Karpas-422 (cell line): ENCODE measurements at places on chromosomes 5 and 9. TPM values are rescaled to one million over a fixed set of nuclear protein-coding genes. Genes with fewer than 3 reads are reported as not detected.

DNA sequence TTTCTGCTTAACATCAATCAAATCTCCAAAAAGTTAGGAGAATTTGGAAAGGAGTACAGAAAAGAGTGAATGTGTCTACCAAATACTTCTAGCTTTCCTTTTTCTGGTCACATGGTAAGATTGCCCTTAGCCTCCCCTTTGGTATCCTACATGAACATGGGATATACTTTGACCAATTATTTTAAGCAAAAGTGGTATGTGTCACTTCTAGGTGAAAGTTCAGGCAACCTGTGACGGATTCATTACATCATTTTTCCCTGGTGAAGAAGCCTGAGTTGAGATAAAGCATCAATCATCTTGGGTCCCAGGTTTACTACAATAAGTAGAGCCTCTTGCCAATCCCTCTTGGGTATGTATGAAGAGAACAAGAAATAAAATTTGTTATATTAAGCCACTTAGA, 419.2 kb downstream of the PDE4D start:
- H3K4me3 ChIP-seq = no peak overlapping the region
- H3K4me1 ChIP-seq = no peaks in the 10 kb centered on the region
- no peak for DNase-seq
- H3K36me3 ChIP-seq = no peaks in the 10 kb centered on the region
- H3K27ac ChIP-seq = no peak overlapping the region
- H3K27me3 ChIP-seq = no peaks in the 10 kb centered on the region

DNA sequence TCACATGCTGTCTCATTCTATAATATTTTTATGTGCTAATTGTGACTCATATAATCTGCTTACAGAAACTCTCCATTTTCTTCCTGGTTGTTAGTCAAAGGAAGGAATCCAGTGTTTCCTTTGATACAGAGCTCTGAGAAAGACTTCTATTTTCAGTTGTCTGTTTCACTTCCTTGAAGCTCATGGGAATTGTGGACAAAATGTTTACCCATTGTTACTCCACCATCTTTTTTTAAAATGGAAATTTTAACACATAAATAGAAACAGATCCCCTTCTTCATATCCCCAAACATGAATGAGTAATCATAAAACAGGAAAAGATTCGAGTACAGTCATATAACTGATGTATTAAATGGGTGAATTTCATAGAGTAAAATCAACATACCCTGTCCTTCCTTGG, 42.0 kb upstream of the KCNN2 start:
- H3K27ac ChIP-seq = no peak overlapping the region
- H3K27me3 ChIP-seq = no peaks in the 10 kb centered on the region
- no peaks in the 10 kb centered on the region for H3K4me1 ChIP-seq
- DNase-seq = no peak
- no peaks in the 10 kb centered on the region for H3K36me3 ChIP-seq

DNA sequence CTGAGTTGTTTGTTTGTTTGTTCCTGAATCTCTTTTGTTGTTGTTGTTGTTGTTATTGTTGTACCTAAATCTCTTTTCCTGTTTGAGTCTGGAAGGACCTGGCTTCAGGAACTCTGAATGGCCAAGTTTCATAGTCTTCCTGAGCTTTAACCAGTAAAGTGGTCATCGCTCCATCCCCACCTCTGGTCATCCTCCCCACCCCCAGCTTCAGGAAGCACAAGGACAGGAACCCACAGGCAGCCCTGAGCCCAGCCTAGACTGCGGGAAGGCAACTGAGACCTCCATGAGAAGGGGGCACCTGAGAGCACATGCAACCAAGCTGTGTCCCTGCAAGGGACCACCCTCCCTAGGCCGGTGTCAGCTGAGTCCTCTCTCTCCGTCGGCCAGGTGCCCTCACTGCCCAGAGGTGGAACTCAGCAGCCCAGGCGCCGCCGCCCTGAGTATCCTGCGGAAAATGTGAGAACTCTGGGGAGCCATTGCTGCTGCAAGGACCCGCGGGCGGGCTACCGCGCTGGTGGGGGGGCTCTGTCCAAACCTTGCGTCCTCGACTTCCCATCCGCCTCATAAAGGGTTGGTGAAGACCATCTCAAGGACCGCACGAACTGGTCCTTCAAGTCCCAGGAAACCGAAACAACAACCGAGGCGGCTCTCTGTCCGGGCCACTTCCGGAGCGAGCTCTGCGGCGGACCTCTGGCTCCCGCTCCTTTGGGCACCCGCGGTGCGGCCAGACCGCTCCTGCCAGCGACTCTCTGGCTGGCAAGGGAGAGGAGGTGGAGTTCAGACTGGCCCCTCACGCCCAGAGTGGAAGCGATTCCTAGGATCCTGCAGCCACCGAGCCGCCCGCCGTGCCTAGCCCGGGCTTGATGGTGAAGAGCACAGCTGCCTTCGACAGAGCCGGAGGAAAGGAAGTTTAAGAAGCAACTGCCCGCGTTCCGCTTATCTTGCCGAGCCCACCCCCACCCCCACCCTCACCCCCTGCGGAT, 4.2 kb downstream of the BARX1 start:
- no peaks in the 10 kb centered on the region for H3K4me1 ChIP-seq
- no peaks in the 10 kb centered on the region for H3K27me3 ChIP-seq
- no peaks in the 10 kb centered on the region for H3K36me3 ChIP-seq
- no peak overlapping the region for H3K27ac ChIP-seq
- H3K4me3 ChIP-seq = no peak overlapping the region
- DNase-seq = no peak

DNA sequence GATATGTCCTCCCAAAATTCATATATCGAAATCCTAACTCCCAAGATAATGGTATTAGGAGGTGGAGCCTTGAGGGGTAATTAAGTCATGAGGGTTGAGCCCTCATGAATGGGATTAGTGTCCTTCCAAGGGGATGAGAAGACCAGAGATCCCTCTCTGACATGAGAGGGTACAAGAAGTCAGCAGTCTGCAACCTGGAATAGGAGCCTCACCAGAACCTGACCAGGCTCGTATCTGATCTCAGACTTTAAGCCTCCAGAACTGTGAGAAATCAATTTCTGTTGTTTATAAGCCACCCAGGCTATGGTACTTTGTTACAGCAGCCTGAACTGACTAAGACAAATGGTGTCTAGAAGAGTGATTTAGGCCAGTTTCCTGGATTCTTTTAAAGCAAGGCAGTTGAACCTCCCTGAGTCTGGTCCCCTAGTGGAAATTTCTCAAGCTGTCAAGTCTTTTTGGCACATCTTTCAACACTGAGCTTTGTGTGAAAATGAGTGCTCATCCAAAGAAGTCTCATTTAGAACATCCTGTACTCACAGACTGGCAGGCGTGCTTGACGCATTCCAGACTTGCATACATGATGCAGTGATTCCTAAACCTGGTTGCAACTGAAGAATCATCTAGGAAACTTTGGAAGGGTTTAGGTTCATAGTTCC, 254.8 kb upstream of the PPP1R2B start:
- H3K4me1 ChIP-seq = no peaks in the 10 kb centered on the region
- DNase-seq = no peak
- H3K27me3 ChIP-seq = no peaks in the 10 kb centered on the region

DNA sequence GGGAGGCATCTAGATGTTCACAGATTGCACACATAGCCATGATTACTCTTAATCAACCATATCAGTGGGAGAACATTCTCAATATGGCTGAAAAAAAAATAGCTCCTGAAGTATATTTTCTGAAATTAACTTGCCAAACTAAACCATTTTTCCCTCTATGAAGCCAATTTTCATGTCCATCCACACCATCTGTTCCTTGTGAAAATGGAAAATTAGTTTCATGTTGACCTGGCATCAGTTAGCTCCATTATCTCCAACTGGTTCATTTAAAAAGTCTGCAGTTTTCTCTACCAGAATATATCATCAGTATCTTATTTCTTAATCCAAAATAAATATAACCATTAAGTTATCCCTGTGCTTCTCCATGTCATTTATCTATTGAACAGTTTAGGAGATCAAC, 138.8 kb upstream of the CDH10 start:
- no peak for DNase-seq
- no peaks in the 10 kb centered on the region for H3K36me3 ChIP-seq
- no peak overlapping the region for H3K4me3 ChIP-seq
- H3K27ac ChIP-seq = no peak overlapping the region
- no peaks in the 10 kb centered on the region for H3K27me3 ChIP-seq

DNA sequence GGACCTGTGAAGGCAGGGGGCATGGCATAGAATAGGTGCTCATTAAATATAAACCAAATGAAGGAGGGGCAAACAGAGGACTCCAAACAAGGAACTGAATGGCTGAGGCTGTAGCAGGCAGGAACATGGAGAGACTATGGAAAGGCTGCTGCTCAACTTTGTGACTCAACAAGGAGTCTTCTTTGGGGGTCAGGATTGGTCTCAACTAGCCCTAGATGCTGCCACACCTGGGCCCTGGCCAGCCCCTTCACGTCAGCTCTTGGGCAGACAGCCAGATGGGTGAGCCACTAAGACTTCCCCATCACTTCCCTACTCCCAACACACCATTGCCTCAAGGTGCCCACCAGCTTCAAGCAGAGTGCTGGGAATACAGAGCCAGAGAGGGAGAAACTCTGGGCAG, 11.0 kb downstream of the RPP25L start:
- no peaks in the 10 kb centered on the region for H3K36me3 ChIP-seq
- H3K4me3 ChIP-seq = no peak overlapping the region
- H3K4me1 ChIP-seq = peaks cover 21% of the 10 kb centered on the region
- H3K27ac ChIP-seq = no peak overlapping the region

GRCh38 chr5:21807953-21808352, 1045.2 kb downstream of the CDH12 start:
- H3K36me3 ChIP-seq = no peaks in the 10 kb centered on the region
- DNase-seq = no peak
- H3K4me3 ChIP-seq = no peak overlapping the region
- no peak overlapping the region for H3K27ac ChIP-seq

DNA sequence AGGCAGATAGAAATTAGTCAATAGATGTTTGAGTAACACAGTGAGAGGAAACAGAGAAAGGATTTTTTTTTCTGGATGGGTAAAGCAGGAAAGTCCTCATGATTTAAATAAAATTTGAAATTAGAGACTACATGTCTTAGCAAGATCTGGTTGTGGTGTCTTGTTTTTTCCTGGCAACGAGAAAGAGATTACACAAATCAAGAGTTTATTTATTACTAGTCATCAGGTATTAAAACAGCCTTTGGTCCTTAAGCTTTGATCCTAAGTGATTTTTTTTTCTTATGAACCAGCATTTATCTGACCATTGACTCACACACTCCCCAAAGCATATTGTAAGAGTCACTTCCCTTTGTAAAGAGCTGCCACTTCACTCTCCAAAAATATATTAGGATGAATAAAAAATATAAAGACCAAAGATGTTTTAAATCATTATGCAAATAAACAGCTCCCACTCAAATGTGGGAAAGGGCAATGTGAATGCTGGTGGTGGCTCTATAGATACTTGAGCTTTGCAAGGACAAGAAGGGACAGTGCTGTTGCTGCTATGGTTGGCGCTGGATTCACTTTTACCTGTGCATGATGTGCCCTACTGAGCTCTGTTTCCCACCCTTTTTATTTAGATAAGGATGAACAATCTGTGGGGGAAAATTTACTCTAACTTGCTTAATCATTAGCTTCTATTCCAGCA, 1726.5 kb downstream of the MAT2B start:
- H3K27ac ChIP-seq = no peak overlapping the region
- H3K36me3 ChIP-seq = no peaks in the 10 kb centered on the region
- no peak overlapping the region for H3K4me3 ChIP-seq

- no peaks in the 10 kb centered on the region for H3K36me3 ChIP-seq
- H3K27ac ChIP-seq = no peak overlapping the region
- H3K27me3 ChIP-seq = no peaks in the 10 kb centered on the region
- H3K4me1 ChIP-seq = no peaks in the 10 kb centered on the region
Observed at GRCh38 chr9:114121227-114122135, 22.4 kb upstream of the KIF12 start.

- no peaks in the 10 kb centered on the region for H3K27me3 ChIP-seq
- no peak overlapping the region for H3K27ac ChIP-seq
- DNase-seq = no peak
- H3K4me1 ChIP-seq = peaks cover 8% of the 10 kb centered on the region
Observed at GRCh38 chr9:128375865-128376264, 4.7 kb downstream of the URM1 start.

DNA sequence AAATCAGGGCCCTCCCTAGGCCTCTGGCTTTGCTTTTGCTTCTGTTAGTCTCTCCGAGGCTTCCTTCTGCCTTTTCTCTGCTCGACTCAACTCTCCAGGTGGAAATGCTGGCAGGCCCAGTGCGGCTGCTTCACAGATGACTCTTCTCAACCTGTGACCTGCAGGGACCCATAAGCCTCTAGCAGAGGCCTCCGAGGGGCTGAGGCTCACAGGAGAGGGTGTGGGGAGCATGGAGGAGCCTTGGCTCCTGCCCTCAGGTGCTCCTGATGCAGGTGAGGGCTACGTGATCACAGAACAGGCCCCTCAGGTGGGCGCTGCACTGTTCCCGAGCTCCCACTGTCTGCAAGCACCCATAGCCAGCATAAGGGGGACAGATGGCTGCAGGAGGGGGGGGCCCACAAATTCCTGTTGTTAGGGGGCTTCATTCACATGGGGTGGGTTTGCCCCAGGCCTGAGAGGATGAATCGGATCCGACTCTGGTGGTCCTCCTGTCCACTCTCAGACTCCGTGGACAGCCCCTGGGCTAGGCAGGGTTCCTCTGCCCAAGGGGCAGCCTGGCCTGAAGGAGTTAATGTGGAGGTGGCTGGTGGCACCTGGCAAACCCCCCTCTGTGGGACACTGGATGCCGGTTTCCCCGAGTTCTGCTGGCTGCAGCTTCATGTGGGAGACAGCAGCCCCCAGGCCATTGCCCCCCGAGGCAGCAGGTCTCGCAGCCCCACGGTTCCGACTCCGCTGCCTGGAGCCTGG, 10.9 kb upstream of the FCN2 start:
- H3K27ac ChIP-seq = no peak overlapping the region
- H3K36me3 ChIP-seq = no peaks in the 10 kb centered on the region
- no peak overlapping the region for H3K4me3 ChIP-seq
- no peak for DNase-seq
- no peaks in the 10 kb centered on the region for H3K27me3 ChIP-seq
- H3K4me1 ChIP-seq = peaks cover 7% of the 10 kb centered on the region

DNA sequence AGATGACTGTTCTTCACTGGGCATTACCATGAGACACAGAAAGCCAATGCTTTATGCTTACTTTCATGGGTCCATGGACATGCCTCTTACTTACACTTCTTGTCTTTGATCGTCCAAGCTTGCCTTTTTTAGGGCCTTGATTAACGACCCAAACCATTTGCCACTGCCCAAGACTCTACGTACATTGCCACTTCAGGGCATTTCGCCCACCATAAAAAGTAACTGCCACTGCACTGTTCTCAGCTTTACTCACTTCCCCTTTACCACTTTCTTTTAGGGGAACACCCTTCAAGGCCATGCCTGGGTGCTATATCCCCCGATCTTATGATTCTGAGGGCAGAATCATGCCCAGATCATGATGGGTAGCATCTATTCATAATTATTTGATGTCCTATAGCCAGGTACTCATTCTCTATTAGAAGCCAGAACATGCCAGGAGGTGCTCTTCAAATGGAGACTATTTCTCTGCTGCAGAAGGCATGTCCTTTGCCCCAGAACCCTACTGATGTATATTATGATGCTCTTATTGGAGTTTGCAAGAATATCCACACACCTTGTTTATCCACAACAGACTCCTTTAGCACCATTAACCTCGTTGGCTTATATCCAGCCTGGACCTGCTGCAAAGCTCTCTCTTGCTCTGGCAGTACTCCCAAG, 64.1 kb upstream of the RAD23B start:
- H3K27me3 ChIP-seq = no peaks in the 10 kb centered on the region
- no peaks in the 10 kb centered on the region for H3K36me3 ChIP-seq
- peak; percentile 37 for DNase-seq
- no peaks in the 10 kb centered on the region for H3K4me1 ChIP-seq
- H3K4me3 ChIP-seq = no peak overlapping the region

GRCh38 chr5:143659599-143660238, 152.2 kb upstream of the HMHB1 start:
- H3K4me1 ChIP-seq = peaks cover 14% of the 10 kb centered on the region
- no peaks in the 10 kb centered on the region for H3K27me3 ChIP-seq
- no peak for DNase-seq
- no peak overlapping the region for H3K4me3 ChIP-seq

The STARD4 gene
- total RNA-seq = 23.1 and 29.3 TPM in 2 replicates

The HTR1A gene
- not detected in 2 replicates for total RNA-seq

The CLINT1 gene
- total RNA-seq = 49.4 and 87.7 TPM in 2 replicates
